ENCODE measurements at places on chromosomes 5 and 9.

DNA sequence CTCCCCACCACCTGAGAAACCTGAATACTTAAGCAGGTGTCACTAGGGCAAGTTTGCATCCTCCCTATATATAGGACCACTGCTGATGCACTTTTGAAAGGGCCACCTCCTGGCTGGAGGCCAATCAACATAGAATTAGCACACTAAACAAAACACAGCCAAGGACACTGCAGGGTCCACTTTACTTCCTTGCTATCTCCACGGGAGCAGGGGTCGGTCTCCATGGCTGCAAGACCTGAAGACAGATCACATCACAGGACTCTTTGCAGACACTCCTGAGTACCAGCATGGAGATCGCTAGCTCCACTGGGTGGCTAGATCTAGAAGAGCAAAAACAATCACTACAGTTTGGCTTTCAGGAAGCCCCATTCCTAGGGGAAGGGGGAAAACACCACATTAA, 72.3 kb downstream of the C9orf153 start:
- DNase-seq, result no peak

GRCh38 chr5:139844472-139845145, 49.0 kb downstream of the PSD2 start:
- DNase-seq, result peak; percentile 75

GRCh38 chr5:36897616-36898015, 21.0 kb downstream of the NIPBL start:
- no peak for DNase-seq

DNA sequence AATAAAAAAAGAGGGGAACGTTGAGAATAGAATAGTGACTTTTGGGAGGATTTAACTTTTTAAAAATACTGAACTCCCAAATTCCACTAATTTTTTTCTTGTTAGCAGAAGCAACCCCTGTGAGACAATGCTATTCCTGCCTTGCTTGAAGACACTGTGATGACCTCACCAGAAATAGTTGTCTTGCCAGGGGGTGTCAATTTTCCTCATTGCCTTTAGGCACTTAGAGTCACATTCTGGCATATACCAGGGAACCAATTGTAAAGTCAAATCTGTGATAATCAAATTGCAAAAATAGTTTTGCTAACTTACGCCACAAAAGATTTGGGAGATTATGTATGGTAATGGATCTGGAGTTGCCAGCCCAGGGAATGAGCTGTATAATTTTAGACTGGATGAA, 42.8 kb upstream of the RPS23 start:
- no peak for DNase-seq

GRCh38 chr9:113349066-113349444, 286 bp upstream of the BSPRY start:
- DNase-seq, result no peak

GRCh38 chr5:133321833-133322420, 270.1 kb downstream of the HSPA4 start:
- no peak for DNase-seq

DNA sequence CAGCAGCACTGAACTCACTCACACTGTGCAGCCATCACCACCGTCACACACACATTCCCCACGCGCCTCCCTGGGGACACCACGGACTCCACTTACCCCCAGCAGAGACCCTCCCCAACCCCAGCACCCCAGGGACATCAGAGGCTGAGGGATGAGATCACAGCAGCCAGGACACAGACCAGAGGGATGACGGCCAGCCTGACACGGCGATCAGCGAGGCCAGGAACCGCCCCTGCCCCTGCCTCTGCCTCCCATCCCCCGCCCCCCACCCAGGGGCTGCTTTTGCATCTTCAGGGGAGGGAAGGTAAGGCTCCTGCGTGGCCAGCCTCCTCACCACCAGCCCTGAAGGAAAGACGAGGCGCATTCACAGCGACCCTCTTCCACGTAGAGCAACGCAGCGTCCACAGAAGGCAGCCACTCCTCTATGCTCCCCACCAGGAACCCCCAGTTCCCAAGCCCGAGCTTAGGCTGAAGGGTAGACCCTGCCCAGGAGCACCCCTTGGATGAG, 104.5 kb downstream of the VAV2 start:
- no peak for DNase-seq

- DNase-seq, result no peak
Observed at GRCh38 chr5:60690326-60690725, 9.6 kb downstream of the DEPDC1B start.

GRCh38 chr9:37920471-37921167, 16.7 kb upstream of the SLC25A51 start:
- no peak for DNase-seq

DNA sequence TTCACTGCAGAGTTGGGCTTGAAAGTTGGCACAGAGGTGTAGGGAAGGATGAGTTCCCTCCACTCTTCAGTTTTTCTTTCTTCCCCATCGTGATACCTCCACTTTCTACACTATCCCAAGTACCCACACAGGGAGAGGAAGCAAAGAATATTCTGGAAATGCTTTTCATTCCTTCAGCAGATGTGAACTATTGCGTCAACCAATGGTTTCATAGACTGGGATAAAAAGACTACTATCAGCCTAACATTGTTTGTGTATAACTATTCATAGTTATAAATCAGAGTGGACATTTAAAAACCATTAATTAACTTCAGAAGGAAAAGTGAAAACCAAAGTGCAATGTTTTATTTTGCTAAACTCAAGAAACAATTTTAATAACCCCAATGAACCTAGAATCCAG, 63.6 kb upstream of the MAMDC2 start:
- DNase-seq, result no peak

DNA sequence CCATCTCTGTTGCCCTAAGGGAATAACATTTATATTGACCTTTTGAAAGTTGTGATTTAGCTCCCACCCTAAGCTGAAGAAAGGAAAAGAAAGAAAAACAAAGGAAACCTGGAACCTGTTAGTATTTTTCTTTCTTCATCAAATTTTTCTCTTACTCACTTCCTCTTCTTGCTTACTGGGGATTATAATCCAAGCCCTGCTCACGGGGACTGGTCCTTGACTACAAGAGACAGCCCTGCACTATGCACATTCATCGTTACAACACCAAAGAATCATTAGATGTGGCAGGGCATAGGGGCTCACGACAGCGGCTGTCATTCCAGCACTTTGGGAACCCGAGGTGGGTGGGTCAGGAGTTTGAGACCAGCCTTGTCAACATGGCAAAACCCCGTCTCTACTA, 37.8 kb upstream of the LPAR1 start:
- DNase-seq, result no peak

- DNase-seq, result no peak
Observed at GRCh38 chr5:61053937-61054336, 108.3 kb downstream of the SMIM15 start.

Data from anterior cingulate cortex (tissue), 58 donors.